ENCODE measurements at places on chromosomes 5 and 9.

DNA sequence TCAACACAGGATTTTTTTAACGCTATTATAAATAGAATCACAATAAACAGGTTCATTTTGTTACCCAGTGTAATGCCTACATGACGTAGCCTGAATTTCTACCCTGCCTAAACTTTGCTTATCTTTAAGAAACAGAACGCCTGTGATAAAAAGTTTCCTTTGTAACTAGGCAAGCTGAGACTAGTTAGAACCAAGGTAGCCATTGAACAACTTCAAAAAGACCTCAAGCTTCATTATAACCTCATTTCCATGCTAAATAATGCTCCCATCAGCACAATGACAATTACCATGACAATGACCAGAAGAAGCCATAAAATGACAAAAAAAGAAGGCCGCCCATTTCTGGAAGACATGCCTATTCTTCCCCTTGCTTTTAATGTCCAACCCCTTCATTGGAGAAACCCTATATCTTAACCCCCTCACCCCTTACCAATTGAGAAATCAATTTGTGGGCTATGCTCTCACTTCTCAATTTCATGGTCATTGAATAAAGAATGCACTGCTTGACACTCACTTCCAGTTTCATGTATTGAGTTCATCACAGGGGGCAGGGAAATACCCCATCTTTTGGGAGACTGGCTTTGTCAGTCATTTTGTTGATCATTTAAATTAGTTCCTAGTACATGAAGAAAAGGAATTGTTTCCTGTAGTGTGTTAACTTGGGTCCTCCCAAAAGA is 276.8 kb downstream of the MCTP1 start:
- DNase-seq, result no peak

GRCh38 chr5:149063017-149063687 is at the start of gene SH3TC2:
TSS of gene SH3TC2 (minus strand) at chr5:149063062. CDS start at chr5:149063022, 40 bp downstream.
- H3K27me3 ChIP-seq, result no peaks in the 10 kb centered on the region
- H3K4me3 ChIP-seq, result no peak within 1 kb of the TSS
- H3K27ac ChIP-seq, result no peak within 1 kb of the TSS
- no peaks in the 10 kb centered on the region for H3K4me1 ChIP-seq

DNA sequence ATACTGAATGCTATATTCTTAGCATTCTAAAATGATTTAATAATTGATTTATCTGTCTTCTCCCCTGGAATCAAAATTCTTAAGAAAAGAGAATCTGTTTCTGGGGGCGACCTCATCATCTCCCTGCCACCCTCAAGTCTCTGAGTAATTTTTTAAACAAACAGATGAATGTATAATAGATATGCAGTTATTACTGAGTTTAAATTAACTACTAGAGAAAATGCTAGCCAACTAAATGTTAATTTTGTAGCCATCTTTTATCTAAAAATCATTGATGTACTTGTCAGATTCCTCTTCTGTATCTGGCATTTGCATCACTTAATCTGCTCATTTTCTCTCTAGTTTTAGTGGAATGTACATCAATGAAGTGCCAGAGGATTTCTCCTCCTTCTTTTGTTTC is 87.5 kb downstream of the ERBIN start:
- no peaks in the 10 kb centered on the region for H3K4me1 ChIP-seq
- H3K36me3 ChIP-seq, result no peaks in the 10 kb centered on the region
- no peak overlapping the region for H3K4me3 ChIP-seq
- H3K27ac ChIP-seq, result no peak overlapping the region
- no peak for DNase-seq
- H3K27me3 ChIP-seq, result no peaks in the 10 kb centered on the region

DNA sequence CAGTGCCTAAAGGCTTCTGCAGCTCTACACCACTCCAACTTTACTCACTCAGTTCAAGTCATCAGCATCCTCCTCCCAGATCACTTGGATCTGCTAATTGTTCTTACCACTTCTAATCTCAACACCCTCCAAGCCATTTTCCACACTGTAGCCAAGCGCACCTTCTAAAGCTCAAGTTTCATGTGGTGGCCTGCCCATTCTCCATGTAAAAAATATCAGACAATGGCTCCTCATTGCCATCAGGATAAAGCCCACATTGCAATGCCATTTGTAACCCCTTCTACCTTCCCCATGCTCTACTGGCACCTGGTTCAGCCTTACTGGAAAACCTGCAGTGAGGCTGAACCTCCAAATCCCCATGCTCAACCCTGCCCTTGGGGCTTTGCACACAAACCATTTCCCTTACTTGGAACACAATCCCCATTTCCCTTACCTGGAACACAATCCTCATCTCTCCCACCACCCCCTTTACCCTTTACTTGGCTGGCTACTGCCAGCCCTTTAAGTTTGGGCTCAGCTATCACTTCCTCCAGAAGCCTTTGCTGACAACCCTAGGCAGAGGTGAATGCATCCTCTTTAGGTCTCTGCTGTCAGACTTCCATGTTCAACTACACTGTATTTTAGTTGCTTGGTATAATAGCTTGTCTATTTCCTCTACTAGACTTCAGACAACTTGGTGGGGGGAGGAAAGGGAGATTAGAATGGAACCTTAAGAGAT is 220.0 kb downstream of the TSSK1B start:
- H3K4me3 ChIP-seq, result no peak overlapping the region
- H3K27ac ChIP-seq, result no peak overlapping the region
- H3K27me3 ChIP-seq, result no peaks in the 10 kb centered on the region
- H3K36me3 ChIP-seq, result no peaks in the 10 kb centered on the region
- DNase-seq, result no peak

DNA sequence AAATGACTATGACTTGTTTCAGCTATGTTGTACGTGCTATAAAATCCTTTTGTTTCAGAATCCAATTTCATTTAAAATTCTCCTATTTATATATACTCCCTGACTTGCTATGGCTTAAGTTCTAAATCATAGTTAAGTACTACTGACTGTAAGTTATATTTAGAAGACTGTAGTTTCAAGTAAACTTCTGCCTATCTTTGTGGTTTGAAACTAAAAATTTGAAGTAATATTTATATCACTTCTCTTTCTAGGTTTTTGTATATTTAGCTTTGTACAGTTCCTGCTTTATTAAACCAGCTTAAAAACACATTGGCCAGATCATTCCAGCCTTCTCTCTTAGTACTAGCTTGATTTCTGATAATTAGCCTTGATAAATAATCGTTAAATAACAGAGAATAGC is 196.3 kb downstream of the MLLT3 start:
- H3K36me3 ChIP-seq, result no peaks in the 10 kb centered on the region
- no peak overlapping the region for H3K4me3 ChIP-seq
- H3K27me3 ChIP-seq, result no peaks in the 10 kb centered on the region
- no peak overlapping the region for H3K27ac ChIP-seq
- DNase-seq, result no peak

- no peak overlapping the region for H3K27ac ChIP-seq
- peaks cover 6% of the 10 kb centered on the region for H3K4me1 ChIP-seq
- no peaks in the 10 kb centered on the region for H3K27me3 ChIP-seq
- DNase-seq, result no peak
- H3K36me3 ChIP-seq, result no peaks in the 10 kb centered on the region
Measured at GRCh38 chr5:143433670-143434069, 30.2 kb upstream of the NR3C1 start.

DNA sequence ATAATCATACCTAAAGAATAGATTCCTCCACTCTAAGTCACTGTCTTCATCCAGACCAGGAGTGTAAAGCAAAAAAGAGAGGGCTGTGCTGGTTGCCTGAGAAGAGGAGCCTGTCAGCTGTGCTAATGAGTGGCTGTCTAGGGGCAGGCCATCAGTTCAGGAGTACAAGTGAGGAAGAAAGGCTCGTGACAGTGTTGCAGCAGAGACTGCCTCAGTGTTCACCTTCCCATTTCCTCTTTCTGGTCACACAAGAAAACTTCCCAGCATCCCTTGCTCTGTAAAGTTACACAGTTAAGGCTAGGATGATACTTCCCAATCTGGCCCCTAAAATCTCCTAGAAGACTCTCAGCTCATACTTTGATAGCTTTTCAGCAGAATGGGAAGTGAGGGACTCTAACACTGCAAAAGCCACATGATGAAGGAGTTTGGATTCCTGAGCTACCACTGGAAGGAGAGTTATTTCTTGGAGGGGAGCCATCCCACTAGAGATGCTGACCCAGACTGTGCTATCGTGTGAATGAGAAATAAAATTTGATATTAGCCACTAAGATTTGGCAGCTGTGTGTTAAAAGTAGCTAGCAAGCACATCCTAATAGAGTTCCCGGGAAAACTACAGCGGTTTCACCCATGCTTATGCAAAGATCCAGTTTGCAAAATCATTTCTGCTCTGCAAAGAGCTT is 67.1 kb downstream of the ADAMTS12 start:
- no peaks in the 10 kb centered on the region for H3K27me3 ChIP-seq
- no peaks in the 10 kb centered on the region for H3K36me3 ChIP-seq

GRCh38 chr9:109181284-109181683 is 14.2 kb upstream of the FRRS1L start:
- H3K27ac ChIP-seq, result no peak overlapping the region
- no peaks in the 10 kb centered on the region for H3K36me3 ChIP-seq
- DNase-seq, result no peak

- H3K4me3 ChIP-seq, result no peak overlapping the region
- no peaks in the 10 kb centered on the region for H3K36me3 ChIP-seq
- no peak overlapping the region for H3K27ac ChIP-seq
- no peak for DNase-seq
- no peaks in the 10 kb centered on the region for H3K27me3 ChIP-seq
- H3K4me1 ChIP-seq, result peaks cover 2% of the 10 kb centered on the region
Measured at GRCh38 chr5:55706230-55706629, 5.9 kb downstream of the SLC38A9 start.

DNA sequence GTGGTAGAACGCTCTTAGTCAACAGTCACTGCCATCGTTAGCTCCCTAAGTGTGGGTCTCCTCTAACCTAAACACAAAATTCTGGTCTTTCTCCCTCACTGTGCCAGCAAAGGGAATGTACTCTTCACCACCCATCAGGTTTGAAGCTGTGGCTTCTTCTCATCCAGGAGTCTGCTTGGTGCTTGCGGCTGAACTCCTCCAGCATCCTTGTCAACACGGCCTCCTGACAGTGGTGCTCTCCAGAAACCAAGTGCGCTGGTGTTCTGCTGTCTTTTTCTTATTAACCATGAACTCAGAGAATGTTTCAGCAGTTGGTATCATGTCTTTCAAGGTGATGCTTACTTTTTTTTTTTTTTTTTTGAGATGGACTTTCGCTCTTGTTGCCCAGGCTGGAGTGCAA is 23.9 kb upstream of the LPCAT1 start:
- H3K4me1 ChIP-seq, result peaks cover 8% of the 10 kb centered on the region
- H3K27me3 ChIP-seq, result no peaks in the 10 kb centered on the region
- no peak for DNase-seq
- H3K4me3 ChIP-seq, result no peak overlapping the region

GRCh38 chr9:78921341-78921740 is 624.4 kb downstream of the PSAT1 start:
- H3K27me3 ChIP-seq, result no peaks in the 10 kb centered on the region
- no peak for DNase-seq
- no peaks in the 10 kb centered on the region for H3K36me3 ChIP-seq
- H3K4me1 ChIP-seq, result no peaks in the 10 kb centered on the region

DNA sequence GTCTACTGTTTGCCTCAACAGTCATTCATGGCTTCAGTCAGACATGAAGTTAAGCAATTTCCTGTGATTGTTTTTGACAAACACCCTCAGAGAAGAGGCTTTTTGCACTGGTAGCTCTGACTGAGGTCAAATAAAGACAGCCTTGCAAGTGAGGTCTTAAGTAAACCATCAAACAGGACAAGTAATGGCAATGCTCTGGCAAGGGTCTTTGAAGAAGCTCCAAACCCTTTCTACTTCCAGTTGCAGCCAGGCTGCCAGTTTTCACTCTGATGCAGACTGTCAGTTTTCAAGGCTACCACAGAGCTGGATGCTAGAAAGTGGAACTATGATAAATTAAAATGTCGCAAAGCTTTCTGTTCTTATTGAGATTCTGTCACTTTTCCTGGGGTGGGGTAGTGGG is 421.5 kb upstream of the PTGER4 start:
- DNase-seq, result no peak
- H3K27ac ChIP-seq, result no peak overlapping the region
- no peaks in the 10 kb centered on the region for H3K27me3 ChIP-seq
- no peak overlapping the region for H3K4me3 ChIP-seq
- H3K36me3 ChIP-seq, result no peaks in the 10 kb centered on the region

GRCh38 chr5:132459983-132460838 is 30.4 kb downstream of the IRF1 start:
- no peaks in the 10 kb centered on the region for H3K27me3 ChIP-seq
- no peak overlapping the region for H3K4me3 ChIP-seq
- no peaks in the 10 kb centered on the region for H3K36me3 ChIP-seq
- no peak for DNase-seq
- H3K4me1 ChIP-seq, result peaks cover 27% of the 10 kb centered on the region

DNA sequence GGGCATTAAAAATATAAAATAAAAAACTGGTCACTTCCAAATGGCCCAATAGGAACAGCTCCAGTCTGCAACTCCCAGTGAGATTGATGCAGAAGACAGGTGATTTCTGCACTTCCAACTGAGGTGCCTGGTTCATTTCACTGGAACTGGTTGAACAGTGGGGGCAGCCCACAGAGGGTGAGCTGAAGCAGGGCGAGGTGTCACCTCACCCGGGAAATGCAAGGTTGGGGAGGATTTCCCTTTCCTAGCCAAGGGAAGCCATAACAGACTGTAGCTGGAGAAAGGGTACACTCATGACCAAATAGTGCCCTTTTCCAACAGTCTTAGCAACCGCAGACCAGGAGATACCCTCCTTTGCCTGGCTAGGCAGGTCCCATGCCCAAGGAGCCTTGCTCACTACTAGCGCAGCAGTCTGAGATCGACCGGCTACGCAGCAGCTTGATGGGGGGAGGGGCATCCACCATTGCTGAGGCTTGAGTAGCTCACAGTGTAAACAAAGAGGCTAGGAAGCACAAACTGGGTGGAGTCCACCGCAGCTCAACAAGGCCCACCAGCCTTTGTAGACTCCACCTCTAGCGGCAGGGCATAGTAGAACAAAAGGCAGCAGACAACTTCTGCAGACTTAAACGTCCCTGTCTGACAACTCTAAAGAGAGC is 12.7 kb downstream of the RLN1 start:
- peak; percentile 79 for DNase-seq
- no peaks in the 10 kb centered on the region for H3K27me3 ChIP-seq
- no peak overlapping the region for H3K4me3 ChIP-seq
- H3K4me1 ChIP-seq, result no peaks in the 10 kb centered on the region
- H3K36me3 ChIP-seq, result no peaks in the 10 kb centered on the region
- no peak overlapping the region for H3K27ac ChIP-seq

DNA sequence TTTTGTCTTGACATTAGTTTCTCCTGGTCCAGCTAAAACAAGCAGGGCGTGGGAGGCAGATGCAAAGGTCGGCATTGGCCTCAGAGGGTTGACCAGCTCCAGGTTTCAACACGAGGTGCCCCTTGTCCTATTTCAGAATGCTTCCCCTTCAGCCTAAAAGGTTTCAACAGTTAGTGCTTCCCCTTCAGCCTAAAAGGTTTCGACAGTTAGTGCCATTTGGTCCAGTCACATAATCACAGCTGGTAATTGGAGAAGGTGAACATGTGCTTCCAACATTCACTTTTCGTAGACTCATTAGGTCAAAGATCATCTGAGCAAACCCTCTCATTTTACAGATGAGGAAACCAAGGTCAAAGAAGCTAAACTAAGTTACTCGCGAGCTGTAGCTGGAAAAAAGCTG is 270.3 kb upstream of the MAP3K1 start:
- H3K27me3 ChIP-seq, result no peaks in the 10 kb centered on the region
- no peak for DNase-seq
- no peaks in the 10 kb centered on the region for H3K4me1 ChIP-seq
- no peak overlapping the region for H3K27ac ChIP-seq

Data from thyroid gland (tissue), 4 donors.